SK-MEL-5 (cell line): ENCODE measurements at places on chromosomes 12 and 14.
A peak's percentile ranks its signal among the peaks of the same experiment; 100 is the strongest.

GRCh38 chr12:700016-700415, 36.8 kb upstream of the NINJ2 start:
- DNase-seq: no peak

DNA sequence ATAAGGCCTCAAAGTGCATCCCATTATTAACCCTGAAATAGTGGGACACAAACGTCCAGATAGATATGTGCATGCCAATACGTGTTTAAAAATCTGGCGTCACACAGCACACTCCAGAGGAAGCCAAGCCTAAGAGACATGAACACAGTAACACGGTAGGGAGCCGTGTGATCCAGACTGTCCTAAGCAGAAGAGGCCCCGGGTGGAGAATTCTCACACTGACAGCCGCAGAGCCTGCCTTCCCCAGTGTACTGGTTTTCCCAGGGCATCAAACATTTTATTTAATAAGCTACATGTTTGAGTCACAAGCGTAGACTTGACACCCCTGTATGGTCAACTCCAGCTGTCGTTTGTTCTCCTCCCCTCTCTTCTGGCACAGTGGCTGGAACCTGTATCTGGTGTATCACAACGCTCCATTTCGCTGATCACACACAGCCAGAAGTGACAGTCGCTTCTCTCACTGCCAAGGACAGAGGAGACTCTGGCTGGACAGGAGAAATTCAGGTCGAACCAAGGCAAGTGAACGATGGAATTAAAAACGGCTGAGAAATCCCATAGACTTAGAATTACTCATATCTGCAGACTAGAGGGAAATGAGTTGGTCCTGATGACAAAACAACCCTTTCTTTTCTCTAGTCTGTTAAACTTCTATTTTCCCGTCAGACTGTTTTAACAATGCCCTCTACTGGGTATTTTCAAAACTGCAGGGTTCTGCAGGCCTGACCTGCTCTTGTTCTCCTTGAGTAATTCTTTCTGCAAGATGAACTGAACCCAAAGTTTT, 359.9 kb downstream of the RGS6 start:
- DNase-seq: peak; percentile 72

- DNase-seq: peak; percentile 11
Observed at GRCh38 chr14:64388533-64389285, 556 bp downstream of the MTHFD1 start.

GRCh38 chr14:50846226-50846880, 15.4 kb upstream of the NIN start:
- DNase-seq: no peak

DNA sequence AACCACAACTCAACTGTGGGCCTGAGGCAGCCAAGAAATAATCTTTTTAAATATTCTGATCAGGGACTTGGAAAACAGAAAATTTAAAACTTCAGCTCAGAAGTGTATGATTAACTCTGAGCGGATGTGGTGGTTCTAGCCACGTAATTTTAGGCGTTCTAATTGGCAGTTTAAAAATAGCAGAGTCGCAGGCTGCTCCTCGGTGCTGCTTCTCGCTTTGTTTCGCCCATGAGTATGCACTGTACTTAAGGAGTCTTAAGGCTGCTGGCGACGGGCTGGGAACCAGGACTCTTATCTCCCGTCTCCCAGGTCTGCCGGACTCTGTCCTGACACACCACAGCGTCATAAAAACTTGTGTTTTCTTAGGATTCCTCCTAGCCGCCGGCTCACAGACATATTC, 113.4 kb upstream of the PELI2 start:
- DNase-seq: no peak

DNA sequence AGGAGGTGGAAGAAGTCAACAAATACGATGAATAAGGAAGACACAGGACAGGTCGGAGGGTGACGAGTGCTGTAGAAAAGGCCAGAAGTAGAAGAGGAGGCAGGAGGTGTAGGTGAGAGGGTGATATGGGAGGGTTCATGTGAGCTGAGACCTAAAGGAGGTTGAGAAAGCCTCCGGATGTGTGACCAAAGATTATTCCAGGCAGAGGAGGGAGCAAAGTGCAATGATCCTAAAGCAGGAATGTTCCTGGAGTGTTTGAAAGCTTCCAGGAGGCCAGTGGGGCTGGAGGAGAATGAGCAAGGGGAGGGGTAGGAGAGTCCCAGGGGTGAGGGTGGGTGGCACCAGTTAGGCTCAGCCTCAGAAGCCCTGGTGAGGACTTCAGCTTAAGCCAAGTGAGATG, 216.8 kb downstream of the SLC15A4 start:
- no peak for DNase-seq

DNA sequence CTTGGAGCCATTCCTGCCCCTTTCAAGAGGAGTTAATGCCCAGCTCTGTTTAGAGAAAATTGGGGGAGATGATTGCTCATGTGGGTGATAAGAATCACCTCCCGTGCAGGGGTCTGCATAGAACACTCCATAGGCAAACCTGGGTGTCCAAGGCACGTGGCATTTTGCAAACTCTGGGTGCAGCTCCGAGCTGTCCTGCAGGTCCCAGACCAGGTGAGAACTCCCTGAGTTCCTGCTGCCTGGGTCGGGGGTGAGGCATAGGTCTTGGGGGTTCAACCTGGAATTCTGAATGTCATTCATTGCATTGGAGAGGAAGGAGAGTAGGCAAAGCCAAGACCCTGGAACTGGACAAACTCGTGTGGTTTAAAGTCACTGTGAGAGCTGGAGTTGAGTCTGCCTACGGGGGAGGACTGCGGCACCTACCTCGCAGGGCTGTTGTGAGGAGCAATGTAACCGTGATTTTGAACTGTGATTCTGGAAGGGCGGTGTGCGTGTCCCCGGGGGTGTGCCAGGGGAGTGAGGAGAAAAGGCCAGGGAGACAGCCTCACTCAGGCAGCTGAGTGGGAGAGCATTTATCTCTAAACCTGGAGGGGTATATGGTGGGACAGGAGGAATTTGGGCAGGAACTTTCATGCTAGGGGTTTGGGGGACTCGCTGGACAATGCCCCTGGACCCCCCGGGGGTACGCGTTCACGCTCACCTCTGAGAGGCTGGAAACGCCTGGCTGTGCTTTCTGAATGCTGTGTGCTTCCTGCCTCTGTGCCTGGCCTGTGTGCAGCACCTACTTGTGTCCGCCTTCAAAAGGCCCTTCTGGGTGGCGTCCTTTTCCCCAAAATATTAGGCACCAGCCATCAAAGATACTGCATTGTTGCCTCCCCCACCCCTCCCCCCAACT, 30.4 kb downstream of the MEG3 start:
- no peak for DNase-seq

DNA sequence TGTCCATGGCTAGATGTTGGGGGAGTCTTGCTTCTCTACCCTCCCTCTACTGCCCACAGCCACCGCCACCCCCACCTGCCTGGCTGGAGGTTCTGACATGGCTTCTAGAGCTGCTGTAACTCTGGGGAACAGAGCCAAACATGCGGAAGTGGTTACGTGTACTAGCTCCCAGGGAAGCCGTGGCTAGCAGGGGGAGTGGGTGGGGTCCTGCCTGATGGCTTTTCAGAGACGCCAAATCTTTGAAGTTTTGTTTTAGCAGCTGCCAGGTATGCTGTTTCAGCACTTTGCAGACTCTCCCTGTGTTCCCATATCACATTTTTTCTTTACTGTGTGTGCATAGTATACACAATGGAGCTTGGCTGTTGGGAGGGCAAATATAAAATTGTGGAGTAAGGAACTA, 150.3 kb downstream of the TGFB3 start:
- DNase-seq: no peak

GRCh38 chr12:53427905-53428594, 4.4 kb downstream of the AMHR2 start:
- no peak for DNase-seq

DNA sequence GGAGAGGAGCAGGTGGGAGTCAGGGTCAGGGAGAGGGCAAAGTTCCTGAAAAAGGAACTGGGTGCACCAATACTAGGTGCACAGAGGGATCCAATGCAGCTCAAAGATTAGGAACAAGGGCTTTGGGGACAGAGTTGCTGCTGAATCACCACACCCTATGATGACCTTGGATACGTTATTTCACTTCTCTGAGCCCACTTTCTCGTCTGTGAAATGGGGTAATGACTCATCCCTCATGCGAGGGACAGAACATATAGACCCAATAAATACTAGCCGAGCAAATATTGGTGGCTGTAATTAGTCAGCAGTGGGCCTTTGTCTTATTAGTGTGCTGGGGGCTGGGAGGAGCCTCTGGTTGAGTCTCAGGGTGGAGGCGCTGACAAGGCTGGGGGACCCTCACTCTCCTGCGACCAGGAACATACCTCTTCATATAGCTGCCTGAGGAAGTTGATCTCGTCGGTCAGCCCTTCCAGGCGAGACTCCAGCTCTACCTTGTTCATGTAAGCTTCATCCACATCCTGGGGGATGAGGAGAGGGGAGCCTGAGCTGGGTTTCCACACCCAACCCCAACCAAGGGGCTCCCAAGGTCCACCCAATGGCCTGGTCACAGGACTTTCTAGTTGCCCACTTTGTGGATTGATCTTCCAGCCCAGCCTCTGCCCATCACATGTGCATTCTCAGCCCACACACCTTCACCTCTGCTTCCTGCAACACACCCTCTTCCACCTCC, 4.5 kb downstream of the KRT8 start:
- no peak for DNase-seq

- peak; percentile 26 for DNase-seq
Observed at GRCh38 chr12:12561371-12562015, 1.2 kb downstream of the DUSP16 start.

DNA sequence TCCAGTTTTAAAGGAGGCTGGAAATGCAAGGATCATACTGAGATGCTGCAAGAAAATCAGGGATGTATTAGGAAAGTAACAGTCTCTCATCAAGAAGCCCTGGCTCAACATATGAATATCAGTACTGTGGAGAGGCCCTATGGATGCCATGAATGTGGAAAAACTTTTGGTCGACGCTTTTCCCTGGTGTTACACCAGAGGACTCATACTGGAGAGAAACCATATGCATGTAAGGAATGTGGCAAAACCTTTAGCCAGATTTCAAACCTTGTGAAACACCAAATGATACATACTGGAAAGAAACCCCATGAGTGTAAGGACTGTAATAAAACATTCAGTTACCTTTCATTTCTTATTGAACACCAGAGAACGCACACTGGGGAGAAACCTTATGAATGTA, 24.5 kb downstream of the ZNF891 start:
- DNase-seq: no peak

GRCh38 chr12:132529156-132529839, 39.3 kb downstream of the FBRSL1 start:
- no peak for DNase-seq

GRCh38 chr14:73289308-73289707, 52.0 kb downstream of the PAPLN start:
- no peak for DNase-seq

DNA sequence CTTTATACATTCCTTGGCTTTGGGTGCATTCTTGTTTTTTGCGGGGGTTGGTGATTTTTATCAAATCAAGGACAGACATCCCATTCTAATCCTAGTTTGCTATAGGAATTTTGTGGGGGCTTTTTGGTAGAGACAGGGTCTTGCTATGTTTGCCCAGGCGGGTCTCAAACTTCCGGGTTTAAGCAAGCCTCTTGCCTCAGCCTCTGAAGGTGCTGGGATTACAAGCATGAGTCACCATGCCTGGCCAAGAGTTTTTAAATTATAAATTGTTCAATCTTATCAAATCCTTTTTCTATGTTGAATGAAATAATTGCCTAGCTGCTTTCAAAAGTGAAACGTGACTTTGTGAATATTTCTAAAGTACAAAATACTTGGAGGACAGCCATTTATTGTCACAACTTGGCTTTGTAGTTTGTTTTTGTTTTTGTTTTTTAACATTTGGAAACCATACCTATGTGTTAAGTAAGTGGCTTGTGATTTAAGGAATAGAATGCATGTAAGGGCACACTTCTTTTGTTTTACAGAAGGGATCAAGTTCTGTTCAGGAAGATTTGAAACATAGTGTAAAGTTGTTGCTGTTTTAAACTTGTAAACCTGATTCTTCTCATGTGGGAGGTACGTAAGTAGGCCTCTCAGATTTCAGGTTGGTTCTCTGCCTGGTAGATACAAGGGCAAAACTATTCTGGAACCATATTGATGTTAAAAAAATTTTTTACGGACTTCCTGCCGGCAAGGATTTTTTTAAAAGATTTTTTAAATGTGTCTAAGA, 13.4 kb downstream of the MARK3 start:
- DNase-seq: no peak

- no peak for DNase-seq
Observed at GRCh38 chr12:102953221-102953620, 4.3 kb upstream of the ASCL1 start.
